Central memory CD4-positive, alpha-beta T cell (primary cell): ENCODE measurements at places on chromosomes 4 and X.

- DNase-seq: no peak
Measured at GRCh38 chr4:1208970-1209704, 36.8 kb upstream of the SPON2 start.

DNA sequence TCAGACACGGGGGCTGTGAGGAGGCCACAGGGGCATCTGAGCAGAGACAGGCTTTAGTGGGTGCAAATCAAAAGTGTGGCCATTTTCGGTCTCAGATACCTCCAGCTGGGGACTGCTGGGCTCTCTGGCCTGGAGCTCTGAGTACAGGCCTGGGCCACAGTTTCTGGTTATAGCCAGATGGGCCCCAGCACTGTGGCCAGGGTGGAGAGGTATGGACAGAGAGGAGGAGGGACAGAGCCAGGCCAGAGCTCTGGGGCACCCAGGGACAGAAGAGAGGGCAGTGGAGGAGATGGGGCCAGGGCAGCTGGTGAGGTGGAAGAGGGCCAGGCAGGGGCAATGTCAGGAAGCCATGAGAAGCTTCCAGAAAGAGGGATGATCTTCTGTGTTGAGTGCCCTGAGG, 20.1 kb downstream of the CCNQ start:
- DNase-seq: no peak

- no peak for DNase-seq
Measured at GRCh38 chr4:138728566-138728965, 287.0 kb upstream of the NOCT start.

GRCh38 chr4:83753260-83753659, 217.4 kb downstream of the GPAT3 start:
- DNase-seq: no peak

DNA sequence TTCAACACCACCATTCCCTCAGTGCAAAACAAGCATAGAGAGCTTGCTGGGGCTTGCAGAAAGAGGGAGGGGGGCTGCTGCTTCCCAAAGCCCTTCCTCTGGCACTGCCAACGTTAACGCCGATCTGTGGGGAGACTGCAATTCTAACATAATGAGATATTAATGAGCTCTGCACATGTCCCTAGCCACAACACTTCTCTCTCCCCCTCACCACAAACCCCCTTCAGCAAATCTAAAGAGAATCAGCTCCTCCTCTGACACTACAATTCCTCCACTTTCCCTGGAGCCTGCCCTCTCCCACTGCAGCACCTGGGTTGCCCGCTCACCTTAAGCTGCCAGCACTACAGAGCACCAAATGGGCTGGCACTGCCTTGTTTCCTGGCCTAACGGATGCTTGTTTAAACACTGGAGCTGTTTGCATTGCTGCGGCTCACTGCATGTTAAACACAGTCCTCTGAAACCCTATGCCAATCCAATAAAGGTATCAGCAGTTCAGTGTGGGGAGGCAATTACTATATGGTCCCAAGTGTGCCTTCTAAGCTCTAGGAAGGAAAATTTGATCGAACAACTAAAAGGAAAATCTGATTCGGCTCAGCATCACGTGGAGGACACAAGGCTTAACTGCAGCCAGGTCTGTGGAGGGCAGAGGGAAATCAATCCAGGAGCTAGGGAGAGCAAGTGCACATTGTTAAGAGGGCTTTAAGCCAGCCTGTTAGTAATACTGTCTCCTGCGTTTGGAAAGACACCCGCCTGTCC, 232.4 kb downstream of the MAML3 start:
- no peak for DNase-seq
